ENCODE measurements at places on chromosomes 3 and 15. TPM values are rescaled to one million over a fixed set of nuclear protein-coding genes. Genes with fewer than 3 reads are reported as not detected.

- no peak overlapping the region for H3K27ac ChIP-seq
- peaks cover 26% of the 10 kb centered on the region for H3K36me3 ChIP-seq
- H3K4me1 ChIP-seq = no peaks in the 10 kb centered on the region
- H3K4me3 ChIP-seq = no peak overlapping the region
- DNase-seq = no peak
- H3K27me3 ChIP-seq = no peaks in the 10 kb centered on the region
Observed at GRCh38 chr3:128083980-128084674, 31.9 kb downstream of the SEC61A1 start.

DNA sequence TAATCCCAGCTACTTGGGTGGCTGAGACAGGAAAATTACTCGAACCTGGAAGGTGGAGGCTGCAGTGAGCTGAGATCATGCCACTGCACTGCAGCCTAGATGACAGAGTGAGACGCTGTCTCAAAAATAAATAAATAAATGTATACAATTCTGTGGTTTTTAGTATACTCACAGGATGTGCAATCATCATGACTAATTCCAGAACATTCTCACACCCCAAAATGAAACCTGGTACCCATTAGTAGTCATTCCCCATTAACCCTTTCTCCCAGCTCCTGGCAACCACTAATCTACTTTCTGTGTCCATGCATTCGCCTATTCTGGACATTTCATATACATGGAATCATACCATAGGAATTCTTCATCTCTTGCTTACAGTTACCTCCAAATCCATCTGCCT is 44.5 kb downstream of the LRRFIP2 start:
- no peaks in the 10 kb centered on the region for H3K36me3 ChIP-seq
- no peak overlapping the region for H3K4me3 ChIP-seq
- H3K27ac ChIP-seq = no peak overlapping the region
- H3K27me3 ChIP-seq = no peaks in the 10 kb centered on the region

GRCh38 chr3:15989419-15989818 is 185.1 kb upstream of the GALNT15 start:
- no peak overlapping the region for H3K27ac ChIP-seq
- DNase-seq = no peak
- H3K4me1 ChIP-seq = no peaks in the 10 kb centered on the region
- H3K27me3 ChIP-seq = no peaks in the 10 kb centered on the region
- H3K4me3 ChIP-seq = no peak overlapping the region

Gene BSN
- not detected for polyA plus RNA-seq

Gene POC1A
- 42.3 TPM for polyA plus RNA-seq

Data from GM12878 (cell line).